Transverse colon (tissue), 4 donors: ENCODE measurements at places on chromosomes 5 and 9. TPM values are rescaled to one million over a fixed set of nuclear protein-coding genes. Genes with fewer than 3 reads are reported as not detected.

The CARTPT gene
- 41.9 TPM for total RNA-seq

The IL5 gene
- total RNA-seq: not detected

The NR5A1 gene
- total RNA-seq: not detected

The CAMK2A gene
- total RNA-seq: 0.32 TPM

The ZFP2 gene
- total RNA-seq: 2.0 TPM

The TBC1D2 gene
- total RNA-seq: 39.7 TPM

The PCDHA1 gene
- total RNA-seq: 0.14 TPM

- no peak for DNase-seq
Observed at GRCh38 chr5:168848569-168848968, 269.4 kb upstream of the PANK3 start.

- no peak for DNase-seq
Observed at GRCh38 chr9:104903609-104904008, 24.3 kb downstream of the ABCA1 start.

DNA sequence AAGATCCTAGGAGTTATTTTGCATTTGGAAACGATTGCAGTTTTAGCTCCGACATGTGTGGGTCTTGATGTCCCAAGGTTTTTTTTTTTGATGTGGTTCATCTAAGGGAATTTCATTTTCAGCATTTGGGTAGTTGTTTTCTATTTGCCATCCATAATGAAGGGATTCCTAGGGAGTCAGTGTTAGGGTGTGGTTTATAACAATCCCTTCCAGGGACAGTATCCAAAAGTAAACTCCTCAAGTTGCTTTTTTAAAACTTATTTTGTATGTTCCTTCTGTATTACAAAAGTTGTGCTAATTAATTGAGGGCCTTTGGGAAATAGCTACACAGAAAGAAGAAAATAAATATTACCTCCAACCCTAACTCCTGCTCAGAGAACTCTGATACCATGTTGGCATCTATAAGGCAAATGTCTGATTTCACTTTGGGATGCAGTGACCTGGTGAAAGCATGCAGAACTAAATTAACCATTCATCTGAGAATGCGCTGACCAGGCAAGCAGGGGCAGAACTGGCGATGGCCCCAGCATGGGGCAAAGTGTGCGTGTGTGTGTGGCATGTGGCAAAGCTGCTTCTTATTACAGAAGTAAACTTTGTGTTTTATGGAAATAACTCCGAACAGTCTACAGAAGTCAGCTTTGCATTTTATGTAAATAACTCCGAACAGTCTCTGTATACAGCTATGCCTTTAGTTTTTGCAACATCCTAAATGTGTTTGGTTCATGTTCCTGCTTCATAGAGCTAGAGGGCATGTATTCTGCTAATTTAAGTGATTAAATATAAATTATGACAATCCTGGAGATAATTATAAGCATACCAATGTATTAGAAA, 237.2 kb downstream of the TRPM3 start:
- no peak for DNase-seq

GRCh38 chr9:101399643-101399970, 956 bp downstream of the ZNF189 start:
- DNase-seq: no peak

GRCh38 chr9:35822926-35823325, 5.6 kb downstream of the FAM221B start:
- no peak for DNase-seq
